NCI-H1092 treated with DMSO at 0.1 percent for 48 hours (cell line): ENCODE measurements at places on chromosomes 1 and 21.

DNA sequence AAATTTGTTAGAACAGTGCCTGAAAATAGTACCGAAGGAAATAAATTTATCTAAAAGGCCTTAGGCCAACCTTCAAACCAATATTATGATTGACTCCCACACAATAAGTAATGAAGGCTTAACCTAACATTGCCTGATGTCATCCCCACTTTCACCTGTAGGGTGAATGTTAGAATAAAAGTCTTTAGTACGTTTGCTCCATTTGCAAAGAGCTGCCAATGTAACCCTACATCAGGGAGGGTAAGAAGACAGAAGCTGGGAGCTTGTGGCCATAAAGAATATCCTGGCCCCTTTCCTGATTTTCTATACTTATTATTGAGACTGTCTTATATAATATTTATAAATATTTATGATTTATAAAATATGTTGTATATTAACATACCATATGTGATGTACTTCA lies 661.8 kb upstream of the CXADR start:
- DNase-seq, result no peak

DNA sequence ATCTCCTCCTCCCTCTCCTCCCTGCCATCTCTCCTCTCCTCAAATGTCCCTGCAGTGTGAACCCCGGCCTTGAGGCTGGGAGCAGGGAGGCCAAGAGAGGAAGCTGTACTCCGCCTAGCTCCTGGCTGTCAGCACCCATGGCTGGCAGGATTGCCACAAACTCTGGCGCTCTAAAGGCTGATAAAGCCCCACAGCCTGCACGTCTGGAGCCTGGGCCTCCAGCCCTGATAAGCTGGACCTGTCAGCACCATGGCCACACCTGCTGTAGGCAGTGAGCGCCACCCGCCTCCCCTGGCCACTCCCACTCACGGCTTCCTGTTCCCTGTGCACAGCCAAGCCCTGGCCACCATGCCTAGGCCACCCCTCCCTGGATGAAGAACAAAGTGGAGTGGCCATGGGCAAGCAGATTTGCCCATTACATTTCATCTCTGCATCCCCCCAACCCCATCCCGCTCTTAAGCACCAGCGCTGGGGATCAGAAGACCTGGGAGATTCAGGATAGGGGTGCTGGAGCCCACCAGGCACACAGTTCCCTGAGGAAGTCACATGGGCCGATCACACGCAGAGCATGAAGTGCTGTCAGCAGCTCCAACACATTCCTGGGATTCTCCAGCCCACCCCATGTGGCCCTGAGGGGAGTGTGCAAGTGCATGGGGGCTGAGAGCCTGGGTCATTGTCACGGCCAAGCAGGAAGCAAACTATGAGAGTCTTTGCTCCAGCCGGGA lies 24.2 kb upstream of the NPPB start:
- no peak for DNase-seq

DNA sequence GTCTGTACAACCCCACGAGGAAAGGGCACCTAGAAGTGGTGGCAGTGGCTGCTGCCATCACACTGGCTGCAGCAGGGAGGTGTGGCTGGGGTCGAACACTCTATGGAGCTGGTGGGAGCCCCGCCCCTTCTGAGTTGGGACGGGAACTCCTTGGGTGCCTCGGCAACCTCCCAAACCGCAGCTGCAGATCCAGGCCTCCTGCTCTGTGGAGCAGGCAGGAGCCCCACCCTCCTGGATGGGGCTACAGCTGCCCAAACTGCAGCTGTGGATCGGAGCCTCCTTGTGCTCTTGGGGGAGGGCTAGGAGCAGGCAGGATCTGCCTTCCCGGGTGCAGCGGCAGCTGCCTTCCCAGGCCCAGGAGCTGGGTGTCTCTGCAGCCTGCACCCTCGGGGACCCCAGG lies 38.9 kb upstream of the TARDBP start:
- no peak for DNase-seq

DNA sequence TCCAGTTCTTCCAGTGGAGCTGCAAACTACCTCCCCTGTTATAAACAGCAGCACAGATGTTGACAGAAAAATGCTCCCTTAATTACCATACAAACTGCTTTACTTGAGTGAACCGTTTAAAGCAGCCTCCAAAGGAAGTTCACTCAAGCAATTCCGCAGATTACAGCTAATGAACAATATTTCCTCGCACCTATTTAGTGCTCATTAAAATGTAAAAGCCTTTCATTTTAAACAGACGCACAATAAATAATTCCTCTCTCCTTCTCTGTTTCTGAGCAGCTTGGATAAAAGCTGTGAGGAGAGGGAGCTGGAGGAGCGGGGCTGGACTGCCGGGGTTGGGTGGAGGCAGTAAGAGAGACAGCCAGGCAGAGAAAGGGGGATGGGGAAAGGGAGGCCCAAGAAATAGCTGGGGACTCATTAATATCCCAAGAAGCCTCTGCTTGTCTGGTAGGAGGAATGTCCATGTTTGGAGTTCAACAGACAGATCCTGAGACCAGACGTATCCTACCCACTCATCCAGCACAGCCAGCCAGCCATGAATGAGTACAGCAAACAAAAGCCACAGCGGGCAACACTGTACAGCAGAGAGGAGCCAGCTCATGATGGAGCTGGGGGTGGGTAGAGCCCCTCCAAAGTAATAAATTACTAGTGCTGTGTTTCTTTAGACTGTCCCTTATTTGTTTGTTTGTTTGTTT lies 227.7 kb downstream of the GPATCH2 start:
- no peak for DNase-seq

GRCh38 chr1:203286161-203286984 lies 18.9 kb upstream of the BTG2 start:
- DNase-seq, result no peak

DNA sequence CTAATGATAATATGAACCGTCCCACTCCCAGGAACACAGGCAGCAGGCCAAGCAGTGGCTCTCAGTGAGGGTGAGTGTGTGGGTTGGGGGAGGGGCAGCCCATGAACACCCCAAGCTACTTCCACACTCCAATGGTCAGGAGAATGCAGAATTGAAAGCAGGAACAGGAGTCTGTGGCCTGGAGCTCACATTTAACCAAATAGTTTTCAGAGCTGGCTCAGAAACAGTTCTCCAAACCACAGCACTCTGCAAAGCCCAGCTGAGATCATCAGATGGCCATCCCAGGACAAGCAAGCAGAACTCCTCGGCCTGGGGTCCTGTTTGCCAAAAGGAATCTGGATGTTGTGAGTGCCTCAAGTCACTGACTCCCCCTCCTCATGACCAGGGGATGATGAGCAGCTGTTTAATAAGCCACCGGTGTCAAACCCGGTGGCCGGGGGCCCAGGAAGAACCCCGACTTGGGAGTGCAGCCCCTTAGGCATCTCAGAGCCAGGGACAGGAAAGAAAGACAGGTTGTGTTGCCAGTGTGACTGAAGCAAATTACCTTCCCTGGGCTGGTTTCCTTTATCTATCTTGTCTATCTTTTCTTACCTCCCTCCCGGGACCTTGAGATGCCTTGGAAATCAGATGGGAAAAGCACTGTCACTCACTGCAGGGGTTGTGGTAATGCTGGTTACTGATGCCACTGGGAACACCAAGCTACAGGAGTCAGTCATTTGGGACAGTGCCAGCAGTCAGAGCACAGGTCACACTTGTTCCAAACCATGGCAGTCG lies 20.4 kb downstream of the DEGS1 start:
- peak; percentile 14 for DNase-seq

GRCh38 chr1:78726686-78727085 lies 77.1 kb downstream of the IFI44 start:
- no peak for DNase-seq

DNA sequence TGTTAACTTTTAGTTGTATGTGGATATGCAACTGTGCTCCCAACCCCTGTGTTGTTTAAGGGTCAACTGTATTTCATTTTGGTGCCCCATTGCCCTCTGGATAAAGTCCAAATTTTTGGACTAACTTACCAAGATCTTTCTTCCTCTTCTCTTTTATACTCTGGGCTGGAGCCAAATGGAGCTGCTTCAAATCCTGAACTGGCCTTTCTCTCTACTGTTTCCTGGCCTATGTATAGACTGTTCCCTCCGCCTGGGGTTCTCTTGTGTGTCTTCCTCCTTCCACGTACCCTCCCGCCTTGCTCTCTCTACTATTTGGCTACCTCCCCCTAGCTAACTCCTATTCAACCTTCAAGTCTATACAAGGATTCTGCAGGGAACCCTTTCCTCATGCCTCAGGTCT lies 8.4 kb upstream of the CDC14A start:
- DNase-seq, result no peak

DNA sequence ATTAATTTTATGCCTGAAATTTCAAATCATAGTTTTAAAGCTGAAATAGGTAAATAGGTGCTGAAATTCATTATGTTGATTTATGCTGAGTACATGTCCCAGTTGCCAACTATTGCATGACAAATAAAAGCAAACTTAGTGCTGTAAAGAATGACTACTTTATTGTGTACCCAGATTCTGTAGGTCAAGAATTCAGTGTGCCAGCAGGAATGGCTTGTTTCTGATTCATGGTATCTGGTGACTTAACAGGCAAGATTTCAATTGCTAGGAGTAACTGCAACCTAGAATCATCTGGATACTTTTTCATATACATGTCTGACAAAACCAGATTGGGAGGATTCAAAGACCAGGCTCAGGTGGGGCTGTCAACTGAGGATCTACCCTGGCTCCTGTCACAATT lies 678.4 kb upstream of the ADAMTS5 start:
- DNase-seq, result no peak

DNA sequence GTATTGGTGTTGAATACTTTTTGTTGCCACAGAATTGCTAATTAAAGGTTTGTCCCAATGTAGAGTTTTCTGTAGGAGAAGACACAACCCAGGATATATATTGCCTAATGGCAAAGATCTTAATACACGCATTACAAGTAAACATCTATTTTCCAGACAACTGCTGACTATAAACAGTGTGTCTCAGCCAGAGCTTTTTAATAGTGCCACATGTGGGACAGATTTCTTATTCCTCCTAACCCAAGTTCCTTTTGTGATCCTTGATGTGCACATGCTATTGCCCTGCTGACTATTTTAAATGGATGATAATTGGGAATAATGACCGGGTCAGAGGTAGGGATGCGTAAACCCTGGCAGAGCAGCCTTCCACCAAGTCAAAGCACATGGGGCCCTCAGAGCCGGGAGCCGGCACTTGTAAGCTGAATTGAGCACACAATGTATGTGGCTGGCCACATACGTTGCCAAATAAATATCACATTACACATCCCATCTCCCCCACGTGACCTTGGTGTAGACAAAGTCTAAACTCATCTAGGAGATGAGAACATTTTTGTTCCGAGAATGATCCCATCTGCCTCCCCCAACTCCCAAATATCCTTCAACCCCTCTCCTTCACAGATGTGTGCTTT lies 209.8 kb upstream of the NFIA start:
- DNase-seq, result no peak

DNA sequence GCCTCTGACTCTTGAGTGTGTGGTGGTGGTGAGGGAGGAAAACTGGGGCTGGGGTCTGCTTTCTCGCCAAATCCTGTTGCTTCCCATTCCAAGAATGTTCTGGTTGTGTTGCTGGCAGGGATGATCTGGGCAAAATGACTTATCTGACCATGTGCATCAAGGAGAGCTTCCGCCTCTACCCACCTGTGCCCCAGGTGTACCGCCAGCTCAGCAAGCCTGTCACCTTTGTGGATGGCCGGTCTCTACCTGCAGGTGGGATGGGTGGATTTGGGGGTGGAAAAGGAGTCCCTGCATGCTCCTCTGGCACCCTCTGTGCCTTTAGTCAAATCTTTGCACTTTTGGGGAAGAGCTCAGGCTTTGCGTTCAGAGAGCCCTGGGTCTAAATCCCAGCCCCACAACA lies 18.1 kb downstream of the CYP4B1 start:
- no peak for DNase-seq

DNA sequence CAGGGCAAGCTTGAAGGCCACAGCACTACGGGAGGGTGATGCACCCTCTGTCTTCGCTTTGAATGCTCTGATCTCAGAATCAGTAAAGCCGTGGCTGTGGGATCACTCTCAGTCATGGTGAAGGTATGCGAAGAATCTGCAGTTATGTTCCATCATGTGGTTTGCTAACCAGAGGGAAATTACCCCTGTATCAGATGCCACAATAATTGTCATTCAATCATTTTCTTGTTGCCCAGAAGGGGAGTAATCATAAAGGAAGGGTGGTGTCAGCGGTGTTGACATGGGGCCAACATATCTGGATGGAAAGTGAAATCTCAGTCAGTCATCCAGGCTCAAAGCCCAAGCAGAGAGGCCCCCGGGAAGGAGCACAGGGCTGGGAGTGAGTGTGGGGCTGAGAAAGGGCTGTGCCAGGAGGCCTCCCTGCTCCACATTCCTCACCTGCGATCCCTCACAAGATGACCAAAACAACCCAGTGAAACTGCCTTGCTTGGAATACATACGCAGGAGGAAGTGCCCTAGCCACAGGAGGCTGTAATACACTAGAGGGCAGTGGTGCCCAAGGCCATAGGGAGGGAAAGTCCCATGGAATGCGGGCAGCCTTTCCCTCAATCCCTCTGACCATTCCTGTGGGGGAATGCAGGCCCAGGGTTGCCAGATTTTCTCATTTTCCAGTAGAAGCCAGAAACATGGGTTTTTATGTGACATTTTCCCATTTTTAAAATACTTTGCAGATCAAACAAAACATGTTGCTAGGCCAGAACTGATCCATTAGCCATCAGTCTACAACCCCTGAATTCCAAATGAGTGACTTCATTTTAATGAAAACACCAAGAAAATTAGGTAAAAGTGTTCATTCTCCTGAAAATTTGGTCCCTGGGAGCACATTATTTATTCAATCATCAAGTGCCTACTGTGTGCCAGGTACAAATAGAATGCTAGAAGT lies 95.7 kb upstream of the VANGL1 start:
- peak; percentile 10 for DNase-seq

DNA sequence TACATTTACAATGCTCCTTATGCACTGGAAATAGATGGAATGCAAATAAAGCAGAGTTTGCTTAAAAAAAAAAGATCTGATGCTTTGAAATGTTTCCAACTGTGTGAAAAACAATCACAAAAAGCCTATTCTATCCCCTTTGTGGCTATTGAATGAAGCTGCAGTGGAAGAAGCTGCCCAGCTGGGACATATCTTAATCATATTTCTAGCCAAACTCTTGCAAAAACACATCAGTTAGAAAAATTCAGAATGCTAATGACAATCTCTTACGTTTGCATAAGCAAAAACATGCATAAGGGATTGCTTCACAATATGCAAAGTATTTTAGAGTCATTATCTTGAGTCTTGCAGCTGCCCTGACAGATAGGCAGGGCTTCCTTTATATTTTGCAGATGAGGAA lies 526.4 kb upstream of the USP24 start:
- DNase-seq, result no peak

GRCh38 chr1:116024626-116025025 lies 48.3 kb downstream of the SLC22A15 start:
- DNase-seq, result no peak

- no peak for DNase-seq
These were observed 27.9 kb downstream of the EDARADD start for GRCh38 chr1:236421850-236422516.
